ENCODE measurements at places on chromosomes 4 and X. TPM values are rescaled to one million over a fixed set of nuclear protein-coding genes. Genes with fewer than 3 reads are reported as not detected.
A peak's percentile ranks its signal among the peaks of the same experiment; 100 is the strongest.

The HAND2 gene
- not detected for total RNA-seq

GRCh38 chr4:154126276-154126675, 337.4 kb upstream of the SFRP2 start:
- DNase-seq, result no peak
- H3K27ac ChIP-seq, result no peak overlapping the region
- no peaks in the 10 kb centered on the region for H3K4me1 ChIP-seq
- no peaks in the 10 kb centered on the region for H3K27me3 ChIP-seq
- H3K36me3 ChIP-seq, result no peaks in the 10 kb centered on the region

The NUDT11 gene
- total RNA-seq, result not detected

- H3K4me1 ChIP-seq, result no peaks in the 10 kb centered on the region
- no peak overlapping the region for H3K27ac ChIP-seq
- H3K27me3 ChIP-seq, result no peaks in the 10 kb centered on the region
Measured at GRCh38 chr4:3250956-3251690, 2.2 kb downstream of the MSANTD1 start.

The HTR2C gene
- not detected for total RNA-seq

The GAGE12H gene
- not detected for total RNA-seq

GRCh38 chr4:68630371-68630770, 40.1 kb downstream of the UGT2B15 start:
- no peaks in the 10 kb centered on the region for H3K27me3 ChIP-seq
- no peak overlapping the region for H3K27ac ChIP-seq
- no peaks in the 10 kb centered on the region for H3K4me1 ChIP-seq
- no peaks in the 10 kb centered on the region for H3K36me3 ChIP-seq

- no peaks in the 10 kb centered on the region for H3K27me3 ChIP-seq
- no peak overlapping the region for H3K27ac ChIP-seq
Measured at GRCh38 chr4:8310306-8310705, 40.8 kb downstream of the HTRA3 start.

GRCh38 chr4:2794486-2795299, 1.8 kb downstream of the SH3BP2 start:
- no peak overlapping the region for H3K4me3 ChIP-seq
- peak; percentile 22 for DNase-seq
- peaks cover 25% of the 10 kb centered on the region for H3K4me1 ChIP-seq
- H3K27me3 ChIP-seq, result no peaks in the 10 kb centered on the region
- peak overlapping the region; percentile 22 for H3K27ac ChIP-seq
- no peaks in the 10 kb centered on the region for H3K36me3 ChIP-seq

The GABRB1 gene
- total RNA-seq, result 9.2 TPM

The PHEX gene
- 0.67 TPM for total RNA-seq

All from Caco-2 (cell line).